Caki2 (cell line): ENCODE measurements at places on chromosomes 6 and 20. TPM values are rescaled to one million over a fixed set of nuclear protein-coding genes. Genes with fewer than 3 reads are reported as not detected.

- DNase-seq = peak; percentile 55
Measured at GRCh38 chr6:138815797-138816528, 20.1 kb downstream of the ECT2L start.

- DNase-seq = no peak
Measured at GRCh38 chr6:41077536-41077935, 4.8 kb downstream of the NFYA start.

Gene TLDC2
- total RNA-seq = 13.6 and 23.6 TPM in 2 replicates

DNA sequence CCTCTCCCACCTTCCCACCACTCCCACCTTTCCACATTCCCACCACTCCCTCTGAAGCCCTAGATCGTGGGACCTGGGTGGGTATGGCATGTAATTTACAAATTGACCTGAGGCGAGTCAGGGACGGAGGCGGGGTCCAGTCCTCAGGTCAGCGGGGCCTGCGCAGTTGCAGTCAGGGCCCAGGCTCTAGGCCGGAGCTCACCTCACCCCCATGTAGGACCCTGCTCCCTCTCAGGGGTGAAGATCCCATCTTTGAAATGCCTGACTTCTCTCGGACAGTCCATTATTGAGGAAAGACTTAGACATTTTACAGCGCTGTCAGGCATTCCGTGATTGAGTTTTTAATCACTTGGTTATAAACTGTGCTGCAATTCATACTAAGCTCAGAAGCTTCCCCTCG is 10.5 kb downstream of the THBS2 start:
- DNase-seq = no peak

GRCh38 chr20:62818592-62819493 is 2.0 kb downstream of the COL9A3 start:
- DNase-seq = peak; percentile 54

Gene NELFE
- total RNA-seq = 293 and 348 TPM in 2 replicates

DNA sequence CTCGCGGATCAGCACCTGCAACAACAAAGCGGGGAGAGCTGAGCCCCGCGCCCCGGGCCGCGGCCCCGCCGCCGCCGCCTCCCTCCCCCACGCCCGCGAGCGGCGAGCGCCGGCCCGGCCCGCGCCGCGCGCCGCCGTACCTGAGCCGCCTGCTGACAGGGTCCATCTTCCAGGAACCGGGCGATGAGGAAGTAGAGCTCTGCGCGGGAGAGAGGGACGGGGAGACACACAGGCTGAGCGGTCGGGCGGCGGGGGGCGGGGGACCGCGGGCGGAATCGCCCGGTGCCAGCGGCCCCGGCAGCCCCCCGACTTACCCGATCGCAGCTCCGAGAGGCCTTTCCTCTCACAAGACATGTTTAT is 359 bp downstream of the PHIP start:
- no peak for DNase-seq

Gene PSORS1C1
- total RNA-seq = 0.20 and 1.8 TPM in 2 replicates

Gene SLC22A23
- total RNA-seq = 3.6 and 10.1 TPM in 2 replicates

- DNase-seq = no peak
Measured at GRCh38 chr20:59784365-59784764, 149.1 kb downstream of the SYCP2 start.

Gene QKI
- 65.6 and 76.1 TPM in 2 replicates for total RNA-seq

DNA sequence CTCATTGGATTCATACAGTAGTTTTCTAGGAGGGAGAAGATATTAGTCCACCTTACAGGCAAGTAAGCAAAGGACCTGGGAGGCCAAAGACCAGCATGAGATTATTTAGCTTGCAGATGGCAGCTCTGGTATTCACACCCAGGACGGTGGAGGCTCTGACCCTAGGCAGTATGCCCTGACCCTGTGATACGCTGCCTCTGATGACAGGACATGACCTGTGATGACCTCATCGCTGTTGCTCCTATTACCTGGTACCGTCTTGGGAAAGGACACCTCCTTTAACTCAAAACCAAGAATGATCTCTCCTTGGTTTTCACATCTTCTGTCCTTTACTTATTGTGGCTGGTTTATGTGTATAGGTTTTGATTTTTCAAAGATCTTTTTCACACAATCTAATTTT is 298.6 kb downstream of the CLIC5 start:
- no peak for DNase-seq

DNA sequence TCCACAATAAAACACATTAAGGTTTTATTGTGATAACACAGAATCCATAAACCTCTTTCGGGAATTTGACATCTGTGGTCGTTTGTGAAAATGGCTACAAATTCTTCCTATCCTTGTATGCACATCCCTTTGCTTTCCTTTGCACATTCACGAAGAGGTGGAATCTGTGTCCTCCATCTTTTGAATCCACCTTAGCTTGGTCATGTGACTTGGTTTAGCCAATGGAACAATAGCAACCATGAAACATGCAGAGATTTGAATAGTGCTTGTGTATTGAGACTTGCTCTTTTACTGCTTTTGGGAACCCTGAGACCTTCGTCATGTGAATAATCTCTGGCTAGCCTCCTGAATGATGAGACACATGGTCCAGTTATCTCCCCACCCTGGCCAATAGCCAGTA is 49.7 kb upstream of the NOP56 start:
- no peak for DNase-seq

DNA sequence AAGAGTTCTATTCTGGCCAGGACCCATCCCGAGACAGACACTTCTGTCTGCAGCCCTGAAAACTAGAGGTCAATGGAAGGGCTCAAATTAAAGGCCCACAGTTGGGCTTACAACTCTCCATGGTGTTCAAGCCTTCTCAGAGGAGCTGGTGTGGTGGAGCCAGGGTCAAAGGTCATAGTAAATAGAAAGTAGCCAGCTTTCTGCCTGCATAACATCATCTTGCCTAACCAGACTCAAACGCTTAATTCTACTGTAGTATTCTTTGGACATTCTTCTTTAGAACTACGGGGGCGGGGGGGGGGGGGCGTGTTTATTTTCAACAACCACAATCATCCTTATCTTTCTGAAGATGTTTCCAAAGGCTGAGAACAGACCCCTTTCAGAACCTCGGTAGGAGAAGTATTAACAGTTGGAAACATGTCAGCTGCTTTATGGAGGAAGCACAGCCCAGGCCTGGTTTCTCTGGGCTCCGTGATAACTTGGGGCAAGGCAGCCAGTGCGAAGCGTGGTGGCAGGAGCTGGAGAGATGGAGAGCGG is 1.5 kb upstream of the RREB1 start:
- no peak for DNase-seq

Gene LY6G6D
- not detected in 2 replicates for total RNA-seq

Gene CBLN4
- total RNA-seq = not detected in 2 replicates

Gene PAK5
- not detected in 2 replicates for total RNA-seq

Gene SGK2
- total RNA-seq = 40.6 and 45.5 TPM in 2 replicates

Gene FLOT1
- 352 and 441 TPM in 2 replicates for total RNA-seq

DNA sequence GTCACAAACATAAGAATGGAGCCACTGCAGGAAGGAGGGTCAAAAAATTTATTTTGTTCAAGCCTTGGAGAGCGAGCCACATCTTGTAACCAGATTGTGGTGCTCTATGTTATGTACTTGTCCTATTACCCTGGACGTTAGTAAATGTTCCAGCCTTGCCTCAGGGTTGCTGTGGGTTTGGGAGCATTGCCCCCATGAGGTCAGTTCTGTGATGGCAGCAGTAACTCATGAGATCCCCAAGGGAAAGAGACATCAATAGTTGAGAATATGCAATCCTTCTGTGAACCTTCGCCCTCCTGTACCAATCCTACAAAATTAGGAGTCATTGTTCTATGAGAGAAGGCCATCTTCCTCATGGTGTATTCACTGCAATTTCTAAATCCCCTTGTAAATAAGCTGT is 16.4 kb upstream of the CFAP206 start:
- no peak for DNase-seq

GRCh38 chr6:125791151-125791819 is 525 bp downstream of the NCOA7 start:
- DNase-seq = peak; percentile 76

DNA sequence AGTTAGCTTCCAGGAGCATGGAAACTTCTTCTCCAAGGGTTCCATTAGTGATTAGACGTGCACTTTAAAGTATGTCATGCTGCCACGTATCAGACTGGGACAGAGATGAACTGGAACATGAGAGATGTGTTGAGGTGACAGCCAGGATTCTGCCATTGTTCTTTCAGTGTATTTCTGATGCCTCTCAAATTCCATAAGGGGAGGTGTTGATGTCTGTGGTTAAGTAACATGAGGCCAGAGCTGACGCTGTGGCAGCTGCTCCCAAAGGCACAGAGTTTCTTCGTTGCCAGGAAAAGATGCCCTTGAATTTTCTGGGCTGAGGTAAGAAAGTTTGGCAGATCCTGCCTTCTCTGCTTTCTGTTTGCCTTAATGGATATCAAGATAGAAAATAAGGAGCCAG is 63.5 kb downstream of the TRMT6 start:
- no peak for DNase-seq

Gene EYA4
- total RNA-seq = 0.17 TPM in 1 of 2 replicates, not detected in the other

- DNase-seq = no peak
Measured at GRCh38 chr20:31472395-31473330, 2.3 kb downstream of the DEFB124 start.

DNA sequence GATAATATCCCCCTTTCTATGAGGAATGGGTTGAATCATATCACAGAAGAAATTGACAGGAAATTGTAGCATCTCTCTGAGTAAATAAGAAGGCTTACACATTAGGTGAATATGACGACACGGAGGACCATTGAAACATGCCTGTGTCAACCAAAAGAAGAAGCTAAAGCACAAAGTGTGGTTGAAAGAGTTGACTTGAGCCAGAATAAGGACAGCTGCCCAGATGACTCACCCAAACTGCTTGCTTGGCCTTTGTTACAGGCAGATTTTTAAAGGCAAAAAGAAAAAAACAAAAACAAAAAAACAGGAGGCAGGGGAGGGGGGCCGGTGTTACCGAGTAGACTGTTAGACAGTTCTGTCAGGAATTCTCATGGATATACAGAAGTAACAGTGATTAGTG is 129.8 kb upstream of the EDN1 start:
- no peak for DNase-seq

DNA sequence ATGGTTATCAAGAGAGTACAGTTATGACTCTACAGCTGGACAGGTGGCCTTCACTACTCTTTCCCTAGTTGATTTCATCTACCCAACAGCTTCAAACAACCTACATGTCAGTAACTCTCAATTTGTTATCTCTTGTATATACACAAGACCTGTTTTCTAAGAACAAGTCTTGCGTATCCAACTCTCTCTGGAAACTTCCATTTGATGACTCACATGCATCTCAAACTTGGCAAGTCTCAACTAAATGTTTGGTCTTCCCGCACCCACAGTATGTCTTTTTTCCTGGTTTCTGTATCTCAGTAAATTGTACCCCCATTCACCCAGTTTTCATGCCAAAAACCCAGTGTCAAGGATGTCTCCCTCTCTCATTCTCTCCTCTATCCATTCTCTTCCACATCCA is 97.7 kb downstream of the BTBD9 start:
- DNase-seq = peak; percentile 31

DNA sequence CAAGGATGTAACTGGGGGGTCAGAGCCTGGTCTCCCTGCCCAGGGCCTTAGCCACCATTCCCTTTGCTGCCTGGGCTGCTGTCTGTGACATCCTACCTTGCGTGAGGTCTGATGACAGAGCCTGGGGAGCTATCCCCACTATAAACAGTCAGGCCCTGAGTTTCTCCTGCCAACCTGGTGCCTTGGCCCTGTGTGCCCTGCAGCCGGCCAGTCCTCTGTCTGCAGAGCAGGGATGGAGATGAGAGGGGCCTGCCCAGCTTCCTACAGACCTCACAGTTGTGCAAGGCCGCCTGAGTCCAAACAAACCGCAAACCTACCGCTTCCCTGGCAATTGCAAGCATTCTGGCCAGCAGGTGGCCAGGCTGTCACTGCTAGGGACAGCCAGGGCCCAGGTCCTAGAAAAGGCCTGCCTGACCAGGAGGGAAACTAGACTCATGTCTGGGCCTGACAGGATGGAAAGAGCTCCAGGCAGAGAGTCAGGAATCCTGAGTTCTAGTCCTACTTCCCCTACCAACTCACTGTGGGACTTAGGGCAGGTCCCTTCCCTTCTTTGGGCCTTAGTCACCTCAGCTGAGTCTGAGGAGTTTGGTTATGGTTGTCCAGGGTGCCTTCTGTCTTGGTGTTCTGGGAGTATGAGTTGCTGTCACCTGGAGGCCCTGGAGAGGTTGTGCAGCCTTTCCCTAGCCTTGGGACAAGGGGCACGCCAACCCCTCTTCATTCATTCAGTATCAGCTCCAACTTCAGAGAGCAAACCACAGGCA is 86.2 kb downstream of the VEGFA start:
- peak; percentile 50 for DNase-seq

Gene VSTM2L
- total RNA-seq = not detected in 2 replicates
